ENCODE measurements at places on chromosomes 11 and 22.

DNA sequence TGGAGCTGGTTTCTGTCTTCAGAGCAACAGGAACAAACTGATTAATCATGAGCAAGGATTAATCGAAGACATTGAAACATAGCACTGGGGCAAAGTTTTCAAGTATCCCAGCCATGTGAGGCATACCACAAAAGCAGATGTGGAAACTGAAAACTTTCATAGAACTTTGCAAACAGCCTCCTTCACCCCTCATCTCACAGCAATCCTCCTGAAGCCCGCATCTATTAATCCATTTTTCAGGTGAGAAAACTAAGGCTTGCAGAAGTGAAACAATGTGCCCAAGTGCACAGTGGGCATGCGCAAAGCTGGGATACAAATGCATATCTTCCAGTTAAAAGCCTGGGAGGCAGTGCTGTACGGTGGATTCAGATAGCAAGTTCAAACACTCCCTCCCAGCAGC, 58.6 kb upstream of the HMGXB4 start:
- no peak for DNase-seq

DNA sequence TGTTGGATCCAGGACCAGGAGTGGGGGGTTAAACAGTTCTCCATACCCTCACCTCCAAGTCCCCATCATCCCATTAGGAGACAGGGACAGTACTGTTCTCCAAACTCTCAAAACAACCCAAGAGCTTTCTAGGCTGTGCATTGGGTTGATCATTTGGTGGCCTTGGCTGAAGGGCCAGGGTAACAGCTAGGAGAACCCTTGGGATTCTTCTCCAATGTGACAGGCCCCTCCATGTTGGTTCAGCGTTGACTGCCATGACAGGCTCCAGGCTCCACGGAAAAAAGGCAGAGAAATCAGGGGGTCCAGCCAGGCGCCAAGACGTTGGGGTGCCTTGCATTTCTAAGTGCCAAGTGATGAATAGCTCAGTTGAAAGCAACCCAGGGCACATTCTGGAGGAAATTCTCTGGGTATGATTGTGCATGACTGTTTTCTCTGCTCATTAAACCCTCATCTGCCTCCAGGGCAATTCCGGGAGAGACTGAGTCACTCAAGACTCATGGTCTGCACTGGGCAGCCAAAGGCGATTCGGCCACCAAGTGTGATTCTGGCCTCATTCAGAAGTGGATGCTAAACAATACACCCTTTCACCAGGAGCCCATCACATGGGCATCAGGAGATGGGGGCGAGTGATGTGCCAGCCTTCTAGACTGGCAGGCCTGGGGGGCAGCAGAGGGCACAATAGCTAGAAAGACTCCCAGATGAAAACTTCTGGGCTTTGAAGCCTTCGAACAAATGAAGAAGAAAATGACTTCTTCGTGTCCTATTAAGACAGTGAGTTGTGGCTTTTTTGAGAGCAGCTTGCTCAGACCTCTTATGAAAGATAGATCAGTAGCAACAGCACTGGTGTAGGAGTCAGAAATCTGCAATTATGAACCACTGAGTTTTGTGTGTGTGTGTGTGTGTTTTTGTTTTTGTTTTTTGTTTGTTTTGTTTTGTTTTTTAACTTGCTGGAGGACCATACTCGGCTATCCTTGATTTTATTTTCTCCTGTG, 27.7 kb downstream of the CD44 start:
- no peak for DNase-seq

DNA sequence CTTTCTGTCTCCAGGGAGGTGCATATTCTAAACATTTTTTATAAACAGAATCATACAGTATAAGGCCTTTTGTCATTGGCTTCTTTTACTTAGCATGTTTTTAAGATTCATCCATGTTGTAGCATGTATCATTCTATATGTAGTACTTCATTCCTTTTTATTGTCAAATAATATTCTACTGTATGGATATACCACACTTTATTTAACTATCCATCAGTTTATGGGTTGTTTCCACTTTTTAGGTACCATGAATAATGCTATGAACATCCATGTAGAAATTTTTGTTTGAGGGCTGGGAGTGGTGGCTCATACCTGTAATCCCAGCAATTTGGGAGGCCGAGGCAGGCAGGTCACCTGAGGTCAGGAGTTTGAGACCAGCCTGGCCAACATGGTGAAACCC, 73.1 kb downstream of the PHF21A start:
- DNase-seq, result no peak

- no peak for DNase-seq
Observed at GRCh38 chr22:49699476-49699875, 128.2 kb downstream of the BRD1 start.

GRCh38 chr11:12503039-12503484, 125.7 kb downstream of the PARVA start:
- DNase-seq, result no peak

DNA sequence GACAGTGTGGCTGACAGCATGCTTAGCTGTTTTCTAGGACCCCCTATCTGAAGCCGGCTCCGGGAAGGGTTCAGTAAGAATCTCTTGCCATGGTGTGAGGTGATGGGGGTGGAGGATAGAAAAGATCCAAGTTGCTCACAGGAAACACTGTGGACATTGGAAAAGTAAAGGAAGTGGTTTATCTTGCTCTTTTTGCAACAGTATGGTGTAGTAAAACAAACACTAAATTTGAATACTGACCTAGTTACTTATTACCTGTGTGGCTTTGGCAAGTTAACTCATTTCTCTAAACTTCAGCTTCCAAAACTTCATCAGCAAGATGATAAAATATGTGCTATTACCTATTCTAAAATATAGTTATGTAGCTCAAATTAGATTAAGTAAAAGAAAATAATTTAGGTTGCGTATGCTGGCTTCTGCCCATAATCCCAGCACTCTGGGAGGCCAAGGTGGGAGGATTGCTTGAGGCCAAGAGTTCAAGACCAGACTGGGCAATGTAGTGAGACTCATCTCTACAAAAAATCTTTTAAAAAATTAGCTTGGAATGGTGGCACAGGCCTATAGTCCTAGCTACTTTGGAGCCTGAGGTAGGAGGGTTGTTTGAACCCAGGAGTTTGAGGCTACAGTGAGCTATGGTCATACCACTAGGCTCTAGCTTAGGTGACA, 51.6 kb upstream of the APOA1 start:
- DNase-seq, result no peak

Data from activated CD4-positive, alpha-beta T cell treated with anti-CD3 and anti-CD28 coated beads, Interleukin-2, amount 50 U/mL, for 24 hours (primary cell).